ENCODE measurements at places on chromosomes 5 and 9.
A peak's percentile ranks its signal among the peaks of the same experiment; 100 is the strongest.

DNA sequence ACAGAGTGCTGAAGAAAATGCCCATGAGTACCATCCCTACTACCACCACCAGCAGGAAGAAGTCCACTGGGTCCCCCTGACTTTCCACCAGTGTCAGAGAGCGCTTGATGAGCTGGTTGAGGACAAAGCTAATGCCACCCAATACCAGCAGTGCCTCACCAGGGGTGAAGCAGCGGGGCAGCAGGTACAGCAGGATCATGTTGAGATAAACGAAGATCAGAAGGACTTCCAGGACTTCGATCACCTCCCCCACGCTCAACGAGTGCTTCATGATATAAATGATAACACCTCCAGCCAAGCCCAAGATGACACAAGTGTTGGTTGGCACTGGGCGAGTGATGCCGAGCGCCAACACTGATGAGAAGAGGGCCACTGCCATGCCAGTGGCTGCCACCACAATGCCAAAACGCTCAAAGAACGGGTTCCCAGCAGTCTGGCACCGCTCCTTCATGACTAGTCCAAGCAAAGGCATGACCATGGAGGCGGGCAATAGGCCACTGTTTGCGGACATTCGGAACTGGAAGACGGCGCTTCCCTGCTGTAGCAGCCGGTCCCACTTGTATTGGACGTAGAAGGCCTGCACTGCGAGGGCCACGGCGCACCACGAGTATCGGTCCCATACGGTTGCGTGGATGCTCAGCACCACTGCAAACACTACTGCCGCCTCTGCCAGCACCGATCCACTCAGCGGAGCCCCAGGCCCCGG, 679 bp downstream of the DOLK start:
- peak; percentile 37 for DNase-seq

- no peak for DNase-seq
Measured at GRCh38 chr9:116452634-116453033, 234.5 kb upstream of the TRIM32 start.

- no peak for DNase-seq
Measured at GRCh38 chr5:149229298-149229937, 42.2 kb upstream of the AFAP1L1 start.

DNA sequence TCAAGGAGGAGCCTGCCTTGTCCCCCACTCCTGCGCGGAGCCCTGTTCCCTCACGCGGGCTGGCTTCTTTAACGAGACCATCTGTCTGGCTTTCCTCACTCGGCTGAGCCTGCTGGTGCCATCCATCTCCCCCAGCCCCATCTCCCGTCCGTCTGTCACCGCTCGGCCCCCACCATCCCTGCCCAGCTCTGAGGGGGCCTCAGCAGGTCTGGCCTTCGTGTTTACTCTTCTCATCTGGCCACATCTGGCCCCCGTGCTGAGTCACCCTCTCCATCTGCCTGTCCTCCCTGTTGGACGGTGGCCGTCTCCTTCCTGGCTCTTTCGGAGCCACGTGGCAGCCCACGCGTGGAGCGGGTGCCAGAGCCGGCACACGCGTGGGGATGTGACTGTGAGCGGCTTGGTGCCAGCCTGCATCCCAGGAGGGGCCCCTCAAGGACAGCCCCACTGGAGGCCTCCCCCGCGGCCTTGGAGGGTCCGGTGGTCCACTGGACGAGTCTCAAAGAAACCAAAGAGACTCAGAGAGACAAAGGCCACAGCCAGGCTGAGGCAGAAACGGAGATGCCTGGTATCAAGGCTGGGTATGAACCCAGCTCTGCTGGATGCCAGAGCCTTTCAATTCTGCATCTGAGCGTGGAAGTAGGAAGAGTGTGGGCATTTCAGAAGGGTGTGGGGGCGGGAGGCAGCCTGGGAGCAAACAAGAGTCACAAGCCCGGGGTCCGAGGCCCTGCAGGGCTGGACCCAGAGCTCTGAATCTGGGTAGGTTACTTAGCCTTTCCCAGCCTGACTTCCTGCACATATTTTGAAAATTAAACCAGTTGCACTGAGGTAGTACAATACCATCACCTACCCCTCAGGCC, 76.7 kb upstream of the UNC5A start:
- no peak for DNase-seq

DNA sequence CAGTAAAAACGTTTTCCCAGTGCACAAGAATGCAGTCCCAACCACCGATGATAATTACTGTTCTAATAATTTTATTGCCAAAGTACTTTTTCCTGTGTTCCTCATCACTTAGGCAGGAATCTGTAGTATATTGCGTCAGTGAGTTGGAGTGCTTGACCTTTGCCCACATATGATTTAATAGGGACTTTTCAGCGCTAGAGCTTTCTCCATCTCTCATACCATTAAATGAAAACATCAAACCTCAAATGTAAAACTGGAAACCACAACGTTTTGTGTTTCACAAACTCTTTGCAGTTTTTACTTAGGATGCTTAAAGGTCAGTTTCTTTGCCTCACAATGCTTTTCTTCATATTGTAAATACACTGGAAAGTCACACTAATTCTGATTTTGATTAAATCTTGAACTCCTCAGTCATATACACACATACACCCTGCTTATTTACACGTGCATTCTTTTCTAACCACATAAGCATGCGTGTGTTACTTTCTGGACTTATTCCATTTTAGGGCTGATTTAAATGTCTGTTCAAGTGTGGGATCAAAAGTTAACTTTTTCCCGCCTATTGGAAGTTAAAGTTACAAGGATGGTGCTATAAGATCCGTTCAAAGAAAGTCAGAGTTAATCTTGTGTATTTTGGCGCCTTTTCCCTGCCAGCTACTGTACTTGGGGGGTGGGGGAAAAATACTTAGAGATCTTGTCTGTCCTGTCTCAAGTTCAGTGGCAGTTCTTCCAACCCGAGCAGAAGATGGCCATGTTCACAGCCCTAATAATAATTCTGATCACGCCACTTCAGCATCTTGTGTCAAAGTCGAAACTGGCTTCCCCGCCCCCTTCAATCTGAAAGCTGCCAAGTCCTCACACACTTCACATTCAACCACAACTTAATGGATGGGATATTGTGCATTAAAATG, 6.6 kb upstream of the NFIB start:
- no peak for DNase-seq

All from stimulated activated CD4-positive, alpha-beta T cell treated with anti-CD3 and anti-CD28 coated beads, Interleukin-2, amount 100 ng/mL, for 24 hours (primary cell).